ENCODE measurements at places on chromosomes 6 and 20.
A peak's percentile ranks its signal among the peaks of the same experiment; 100 is the strongest.

DNA sequence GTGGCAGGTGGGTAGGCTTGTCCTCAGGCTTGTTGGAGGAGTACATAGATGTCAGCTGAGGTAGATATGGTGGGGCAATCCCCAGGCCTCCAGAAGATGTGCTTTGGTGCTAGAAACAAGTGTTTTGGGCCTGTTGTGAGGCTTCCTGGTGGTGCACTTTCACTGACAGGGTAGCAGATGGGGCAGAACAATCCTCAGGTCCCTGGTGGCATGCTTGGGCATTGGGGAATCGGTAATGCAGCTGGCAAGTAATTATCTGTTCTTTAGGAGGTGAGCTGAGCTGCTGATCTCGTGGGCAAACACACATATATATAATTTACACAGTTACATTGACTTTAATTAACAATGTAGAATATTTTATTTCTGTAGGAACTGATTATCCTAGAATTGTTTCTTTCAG, 458.7 kb downstream of the BMP2 start:
- DNase-seq, result no peak

GRCh38 chr6:27505209-27506027, 32.5 kb upstream of the ZNF184 start:
- DNase-seq, result peak; percentile 91

DNA sequence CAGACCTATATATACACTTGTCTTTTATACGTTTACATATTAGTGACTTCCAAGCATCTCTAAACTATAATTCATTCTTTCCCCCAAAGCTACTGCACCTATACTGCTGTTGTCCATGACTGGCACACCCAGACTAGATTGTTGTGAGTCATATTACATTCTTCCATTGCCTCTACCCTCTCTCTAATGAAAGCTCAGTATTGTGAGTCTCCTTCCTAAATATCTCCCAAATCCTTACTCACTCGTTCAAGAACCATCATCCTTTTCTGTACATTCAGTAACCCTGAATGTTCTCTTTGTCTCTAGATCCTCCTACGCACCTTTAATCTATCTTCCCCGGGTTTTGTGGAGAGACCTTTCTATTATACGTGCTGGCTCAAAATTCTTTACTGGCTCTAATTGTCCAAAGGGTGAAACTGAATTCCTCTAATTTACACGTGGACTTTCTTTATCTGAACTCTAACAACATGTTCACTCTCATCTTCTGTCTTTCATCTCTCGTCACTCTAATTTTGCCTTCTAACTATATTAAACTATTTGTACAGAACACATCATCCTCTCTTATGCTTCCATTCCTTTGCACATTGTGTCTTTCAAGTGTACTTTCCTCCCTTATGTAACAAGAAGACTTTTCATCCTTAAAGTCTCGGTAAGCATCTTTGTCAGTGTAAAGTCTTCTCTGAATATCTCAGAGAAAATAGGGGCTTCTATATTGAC, 109.3 kb downstream of the IBTK start:
- no peak for DNase-seq

GRCh38 chr6:119158057-119158848, 79.8 kb upstream of the FAM184A start:
- DNase-seq, result no peak

DNA sequence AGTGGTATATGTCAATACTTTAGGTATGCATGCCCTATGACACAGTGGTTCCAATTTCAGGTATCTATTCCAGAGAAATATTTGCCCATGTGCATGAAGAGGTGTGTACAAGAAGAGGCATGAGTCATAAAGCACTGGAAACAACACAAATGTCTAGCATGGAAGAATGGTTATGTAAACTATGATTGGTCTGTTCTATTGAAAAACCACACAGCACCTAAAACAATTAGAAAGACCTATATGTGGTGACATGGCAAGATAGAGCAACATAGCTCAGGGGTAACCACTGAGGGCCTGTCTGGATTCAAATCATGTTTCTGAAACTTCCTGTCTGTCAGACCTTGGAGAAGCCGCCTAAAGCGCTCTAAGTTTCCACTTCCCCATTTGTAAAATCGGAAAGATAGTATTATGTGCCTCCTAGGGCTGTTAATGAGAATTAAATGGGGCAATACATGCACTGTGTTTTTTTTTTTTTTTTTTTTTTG, 76.0 kb upstream of the SHLD1 start:
- DNase-seq, result peak; percentile 43

DNA sequence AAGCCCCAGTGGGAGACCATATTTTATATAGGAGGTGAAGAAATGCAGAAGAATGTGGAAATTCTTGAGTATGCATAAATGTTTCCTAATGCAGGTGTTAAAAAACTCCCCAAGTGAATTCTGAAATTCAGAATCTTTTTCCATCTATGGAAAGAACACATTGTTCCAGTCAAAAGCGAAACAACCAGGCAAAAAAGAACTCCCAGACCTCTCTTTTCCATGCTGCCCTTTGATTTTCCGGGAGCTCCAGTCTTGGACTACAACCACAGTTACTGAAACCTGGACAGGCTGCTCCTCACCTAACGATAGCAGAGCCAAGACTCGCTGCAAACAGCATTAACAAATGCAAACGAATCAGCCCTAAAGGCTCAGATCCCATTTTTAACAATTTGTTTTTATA, 108.7 kb upstream of the CNKSR3 start:
- no peak for DNase-seq

DNA sequence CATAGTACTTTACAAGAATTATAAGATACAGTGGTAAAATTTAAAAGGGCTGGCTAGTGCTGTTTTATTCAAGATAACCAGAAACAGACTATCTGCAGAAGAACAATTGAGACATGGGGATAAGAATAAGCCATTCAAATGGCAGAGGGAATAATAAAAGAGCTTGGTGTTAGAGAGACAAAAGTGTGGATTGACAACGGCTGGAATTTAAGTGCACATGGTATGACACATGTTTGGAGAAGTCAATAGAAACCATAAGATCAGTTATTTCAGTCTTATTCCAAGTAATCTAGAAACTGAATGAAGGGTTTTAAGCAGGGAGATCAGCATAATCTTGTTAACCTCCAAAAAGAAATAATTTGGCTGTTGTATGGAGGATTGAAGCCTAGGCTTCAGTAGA, 1205.5 kb upstream of the CITED2 start:
- DNase-seq, result no peak

DNA sequence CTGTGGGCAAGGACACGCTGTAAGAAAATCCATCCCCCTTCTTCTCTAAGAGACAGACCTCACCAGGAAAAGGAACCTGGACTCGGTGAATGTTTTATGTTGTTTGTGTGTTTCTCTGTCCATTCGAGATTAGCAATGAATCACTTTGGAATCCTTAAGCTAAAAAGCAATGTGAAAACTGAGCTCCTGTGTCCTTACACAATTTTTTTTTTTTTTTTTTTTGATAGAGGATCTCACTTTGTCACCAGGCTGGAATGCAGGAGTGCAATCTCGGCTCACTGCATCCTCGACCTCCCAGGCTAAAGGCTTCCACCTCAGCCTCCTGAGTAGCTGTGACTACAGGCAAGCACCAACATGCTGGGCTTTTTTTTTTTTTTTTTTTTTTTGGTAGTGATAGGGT, 32.1 kb downstream of the BFSP1 start:
- DNase-seq, result peak; percentile 44

DNA sequence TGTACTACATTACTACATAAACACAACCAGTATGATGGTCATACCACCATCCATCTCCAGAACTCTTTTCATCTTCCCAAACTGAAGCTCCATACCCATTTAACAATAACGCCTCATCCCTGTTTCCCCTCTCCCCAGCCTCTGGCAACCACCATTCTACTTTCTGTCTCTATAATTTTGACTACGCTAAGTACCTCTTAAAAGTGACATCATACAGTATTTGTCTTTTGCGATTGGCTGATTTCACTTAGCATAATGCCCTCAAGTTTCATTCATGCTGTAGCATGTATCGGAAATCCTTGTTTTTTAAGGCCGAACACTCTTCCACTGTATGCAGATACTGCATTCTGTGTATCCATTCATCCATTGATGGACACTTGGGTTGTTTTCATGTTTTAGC, 29.7 kb downstream of the GABRR1 start:
- no peak for DNase-seq

- DNase-seq, result no peak
Measured at GRCh38 chr6:160532315-160532714, 131.8 kb downstream of the LPA start.

DNA sequence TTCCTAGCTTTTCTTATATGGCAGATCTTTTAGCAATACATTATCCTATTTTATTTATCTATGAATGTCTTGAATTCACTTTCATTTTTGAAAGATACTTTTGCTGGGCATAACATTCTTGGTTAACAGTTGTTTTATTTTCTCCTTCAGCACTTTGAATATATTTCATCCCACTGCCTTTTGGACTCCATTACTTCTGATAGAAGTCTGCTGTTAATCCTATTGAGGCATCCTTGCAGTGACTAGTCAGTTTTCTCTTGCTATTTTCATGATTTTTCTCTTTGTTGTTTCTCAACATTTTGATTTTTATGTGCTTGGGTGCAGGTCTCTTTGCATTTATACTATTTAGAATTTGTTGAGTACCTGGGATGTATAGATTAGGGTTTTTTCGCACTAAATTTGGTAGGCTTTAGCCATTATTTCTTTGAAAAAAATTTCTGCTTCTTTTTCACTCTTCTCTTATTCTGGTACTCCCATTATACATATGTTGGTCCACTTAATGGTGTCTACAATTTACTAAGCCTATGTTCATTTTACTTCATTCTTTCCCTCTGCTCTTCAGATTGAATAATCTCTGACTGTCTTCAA, 53.2 kb downstream of the PHACTR3 start:
- no peak for DNase-seq

DNA sequence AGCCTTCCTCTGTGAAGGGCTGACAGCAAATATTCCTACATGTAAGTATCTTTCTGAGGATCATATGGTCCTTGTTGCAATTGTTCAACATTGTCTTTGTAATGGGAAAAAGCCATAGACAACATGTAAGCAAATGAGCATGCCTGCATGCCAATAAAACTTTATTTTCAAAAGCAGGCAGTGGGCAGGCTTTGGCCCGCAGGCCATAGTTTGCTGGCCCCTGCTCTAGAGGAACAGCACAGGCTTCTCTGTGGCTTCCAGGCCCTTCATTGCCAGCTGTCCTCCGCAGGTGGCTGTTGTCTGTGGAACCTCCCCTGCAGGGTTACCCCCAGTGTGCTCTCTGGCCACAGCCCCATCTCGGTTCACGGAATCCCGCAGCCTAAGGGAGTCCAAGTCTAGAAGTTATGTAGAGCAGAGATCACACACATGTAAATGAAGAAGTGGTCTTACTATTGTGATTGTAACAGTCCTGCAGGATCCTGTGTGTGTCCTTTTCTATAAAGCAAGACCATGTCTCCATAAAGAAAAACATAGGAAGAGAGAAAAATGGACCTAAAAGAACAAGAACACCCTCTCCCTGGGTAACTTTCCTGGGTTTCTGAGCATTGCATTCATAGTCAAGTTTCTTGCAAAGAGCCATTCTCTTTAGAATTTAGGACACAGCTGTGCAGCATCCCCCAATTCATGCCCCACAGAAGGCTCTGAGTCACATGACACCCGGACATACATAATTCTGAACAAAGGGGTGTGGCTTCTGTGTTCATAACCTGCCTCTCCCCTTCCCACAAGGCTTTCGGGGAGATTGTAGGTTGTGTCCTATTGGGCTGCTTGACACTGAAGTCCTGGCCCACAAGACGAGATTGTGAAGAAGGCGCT, 10.0 kb downstream of the UNC93A start:
- no peak for DNase-seq

- no peak for DNase-seq
Measured at GRCh38 chr6:81822568-81822967, 70.1 kb upstream of the TENT5A start.

- DNase-seq, result no peak
Measured at GRCh38 chr6:71126506-71126905, 162.1 kb upstream of the OGFRL1 start.

GRCh38 chr6:130090796-130091195, 72.4 kb downstream of the L3MBTL3 start:
- DNase-seq, result no peak

GRCh38 chr20:25120457-25120856, 38.5 kb upstream of the VSX1 start:
- DNase-seq, result no peak

DNA sequence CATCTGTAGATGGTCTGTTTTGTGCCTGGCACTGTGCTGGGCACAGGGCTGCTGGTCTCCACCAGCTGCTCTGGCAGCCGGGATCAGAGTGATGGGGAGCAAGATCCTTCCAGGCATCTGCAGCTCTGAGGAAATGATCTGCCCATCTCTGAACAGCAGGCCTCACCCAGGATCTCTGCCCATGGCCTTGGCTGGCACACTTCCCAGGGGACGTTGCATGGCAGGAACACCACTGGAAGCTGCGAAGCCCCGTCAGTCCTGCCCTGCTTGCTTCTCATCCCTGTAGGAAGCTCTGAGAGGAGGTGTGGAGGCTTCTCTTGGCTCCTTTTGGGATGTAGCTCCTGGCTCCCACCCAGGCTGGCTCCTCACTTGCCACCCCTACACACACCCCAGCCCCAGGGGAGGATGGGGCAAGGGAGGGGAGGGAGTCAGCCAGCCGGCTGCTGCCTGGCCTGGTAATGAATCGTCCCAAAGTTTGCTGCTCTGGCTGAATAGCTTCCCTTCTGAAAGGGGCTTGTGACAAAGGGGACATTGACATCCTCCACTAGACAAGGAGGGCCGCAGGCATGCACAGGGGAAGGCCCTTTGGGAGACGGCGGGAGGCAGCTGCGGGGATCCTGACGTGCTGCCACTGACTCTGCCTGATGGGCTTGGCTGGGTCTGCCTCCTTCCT, 108.9 kb downstream of the VEGFA start:
- no peak for DNase-seq

DNA sequence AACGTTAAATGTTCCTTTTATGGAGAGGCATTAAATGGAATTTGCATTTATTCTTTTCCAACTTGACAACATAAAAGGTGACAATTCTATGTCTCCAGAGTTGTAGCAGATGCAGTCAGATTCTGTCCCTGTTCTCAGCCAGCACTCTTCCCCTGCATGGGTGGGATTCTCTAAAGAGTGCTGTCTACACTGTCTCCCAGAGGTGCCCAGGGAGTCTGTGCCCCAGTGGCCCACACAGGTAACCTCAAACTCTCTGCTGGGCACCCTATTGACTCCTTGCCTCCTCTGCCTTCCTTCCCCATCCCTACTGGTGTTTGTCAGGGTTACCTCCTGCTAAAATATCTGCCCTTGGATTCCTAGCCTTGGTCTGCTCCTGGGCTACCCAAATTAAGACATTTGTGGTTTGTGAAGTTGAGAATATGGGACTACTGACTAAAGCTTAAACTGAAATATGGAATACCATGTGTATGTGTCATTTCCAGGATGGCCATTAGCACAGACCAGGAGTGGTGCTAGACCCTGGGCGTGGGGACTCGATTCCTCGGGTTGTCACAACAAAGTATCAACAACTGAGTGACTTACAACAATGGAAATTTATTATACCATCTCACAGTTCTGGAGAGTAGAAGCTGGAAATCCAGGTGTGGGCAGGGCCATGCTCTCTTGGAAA, 284.7 kb downstream of the CDH26 start:
- DNase-seq, result peak; percentile 85
